NCI-H526 (cell line): ENCODE measurements at places on chromosomes 6 and 20.

DNA sequence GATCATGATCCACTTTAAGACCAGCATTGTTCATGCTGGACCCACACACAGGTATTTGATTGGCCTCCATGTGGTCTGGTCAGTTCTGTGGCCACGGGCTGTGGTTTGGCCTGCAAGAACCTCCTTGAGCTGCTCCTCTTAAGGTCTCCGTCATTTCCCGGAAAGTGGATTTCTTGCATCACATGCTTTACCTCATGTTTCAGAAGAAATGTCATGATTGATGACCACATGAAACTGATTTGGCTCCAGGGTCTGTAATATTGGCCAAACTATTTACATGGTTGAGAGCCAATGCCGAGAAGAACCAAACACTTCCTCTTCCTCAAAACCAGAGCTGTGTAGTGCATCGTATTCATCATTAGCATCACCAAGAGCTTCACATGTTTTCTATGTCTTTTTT, 13.2 kb upstream of the RSPH3 start:
- no peak for DNase-seq

DNA sequence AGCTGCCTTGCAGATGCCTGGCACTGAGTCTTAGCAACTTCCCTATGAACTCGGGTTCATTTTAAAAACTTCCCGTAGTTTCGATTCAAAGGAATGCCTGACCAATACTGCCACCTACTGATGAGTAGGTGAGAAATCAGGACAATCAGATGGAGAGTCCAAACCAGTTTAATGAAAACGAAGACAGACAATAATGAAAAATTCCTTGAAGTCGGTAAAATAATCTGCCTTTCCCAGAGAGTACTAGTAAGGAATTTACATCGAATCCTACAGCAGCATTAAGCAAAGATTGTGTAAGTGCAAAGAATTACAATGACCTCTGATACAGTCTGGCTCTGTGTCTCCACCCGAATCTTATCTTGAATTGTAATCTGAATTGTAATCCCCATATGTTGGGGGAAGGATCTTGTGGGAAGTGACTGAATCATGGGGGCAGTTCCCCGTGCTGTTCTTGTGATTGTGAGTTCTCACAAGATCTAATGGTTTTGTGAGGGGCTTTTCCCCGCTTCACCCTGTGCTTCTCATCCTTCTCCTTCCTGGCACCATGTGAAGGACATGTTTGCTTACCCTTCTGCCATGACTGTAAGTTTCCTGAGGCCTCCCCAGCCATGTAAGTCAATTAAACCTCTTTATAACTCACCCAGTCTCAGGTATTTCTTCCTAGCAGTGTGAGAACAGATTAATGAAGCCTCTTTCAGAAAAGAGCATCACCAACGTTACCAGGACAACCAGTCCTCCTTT, 134.4 kb downstream of the ARHGAP18 start:
- no peak for DNase-seq

DNA sequence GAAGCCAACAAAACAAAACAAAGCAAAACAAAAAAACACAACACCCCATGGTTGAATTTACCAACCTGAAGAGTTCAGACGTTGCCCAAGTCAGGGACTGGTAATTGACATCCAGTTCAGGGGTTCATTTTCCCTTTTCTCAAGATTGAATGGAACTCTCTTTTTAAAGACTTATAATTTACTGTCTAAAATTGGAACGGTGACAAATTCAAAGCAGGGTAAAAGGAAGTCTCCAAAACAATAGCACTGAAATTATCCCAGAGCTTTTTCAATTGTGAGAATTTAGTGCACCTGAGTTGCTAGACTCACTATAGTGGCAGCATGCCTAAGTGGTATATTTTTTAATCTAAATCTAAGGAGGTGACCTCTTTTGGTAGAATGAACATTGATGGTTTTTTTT, 90.9 kb upstream of the PREP start:
- no peak for DNase-seq

DNA sequence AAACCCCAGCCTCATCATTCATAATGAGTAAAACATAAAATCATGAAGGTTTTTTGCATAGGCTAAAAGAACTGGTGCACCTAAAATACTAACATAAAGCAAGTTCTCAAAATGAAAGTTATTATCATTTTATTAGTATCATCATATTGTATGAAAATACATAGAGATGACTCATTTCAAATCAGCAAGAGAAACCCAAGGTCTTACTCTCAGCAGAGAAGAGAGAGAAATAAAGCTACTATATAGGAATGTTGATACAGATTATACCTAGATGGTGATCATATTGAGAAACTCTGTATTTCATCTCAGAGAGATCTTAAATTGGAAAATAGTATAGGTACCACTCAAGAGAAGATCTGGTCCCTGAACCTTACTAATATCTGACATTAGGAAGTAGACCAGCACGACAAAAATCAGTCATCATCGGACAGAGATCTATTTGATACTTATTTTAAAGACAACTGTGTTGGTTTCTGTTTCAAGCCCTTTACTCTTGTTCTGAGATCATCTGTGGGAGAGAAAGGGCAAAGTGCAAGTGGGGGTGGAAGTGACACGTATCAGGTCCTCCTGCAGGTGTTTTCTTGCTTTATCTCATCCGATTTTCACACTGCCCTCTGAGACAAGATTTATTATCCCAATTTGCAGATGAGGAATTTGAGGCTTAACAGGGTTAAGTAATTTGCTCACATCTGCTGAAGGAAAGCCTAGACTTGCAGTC, 532.3 kb downstream of the MAFB start:
- no peak for DNase-seq

GRCh38 chr6:31687321-31687720, 6.5 kb upstream of the LY6G5C start:
- DNase-seq = no peak

DNA sequence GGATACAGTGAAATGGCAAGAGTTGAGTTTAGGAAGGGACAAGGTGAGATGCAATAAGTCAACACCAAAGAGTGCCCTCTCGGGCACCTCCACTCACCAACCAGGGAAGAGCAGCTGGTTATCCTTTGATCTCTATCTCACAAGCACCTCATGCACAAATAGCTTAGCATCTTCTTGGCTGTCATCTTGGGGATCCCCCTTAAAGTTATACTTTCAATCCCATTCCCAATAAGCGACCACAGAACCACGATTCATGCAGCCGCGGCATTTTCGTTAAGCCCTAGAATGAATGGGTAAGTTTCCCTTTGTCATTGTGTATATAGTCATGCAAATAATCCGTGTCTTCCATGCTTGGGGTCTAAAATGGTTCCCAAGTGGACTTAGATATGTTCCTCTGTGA, 73.5 kb downstream of the ADTRP start:
- no peak for DNase-seq

- DNase-seq = no peak
These were observed 34.9 kb downstream of the ERGIC3 start for GRCh38 chr20:35576816-35577215.

- no peak for DNase-seq
These were observed at the start of gene HLA-DRB1 for GRCh38 chr6:32589596-32590449. Gene HLA-DRB1 (minus strand): TSS chr6:32589848. CDS start chr6:32589742, 106 bp downstream.

DNA sequence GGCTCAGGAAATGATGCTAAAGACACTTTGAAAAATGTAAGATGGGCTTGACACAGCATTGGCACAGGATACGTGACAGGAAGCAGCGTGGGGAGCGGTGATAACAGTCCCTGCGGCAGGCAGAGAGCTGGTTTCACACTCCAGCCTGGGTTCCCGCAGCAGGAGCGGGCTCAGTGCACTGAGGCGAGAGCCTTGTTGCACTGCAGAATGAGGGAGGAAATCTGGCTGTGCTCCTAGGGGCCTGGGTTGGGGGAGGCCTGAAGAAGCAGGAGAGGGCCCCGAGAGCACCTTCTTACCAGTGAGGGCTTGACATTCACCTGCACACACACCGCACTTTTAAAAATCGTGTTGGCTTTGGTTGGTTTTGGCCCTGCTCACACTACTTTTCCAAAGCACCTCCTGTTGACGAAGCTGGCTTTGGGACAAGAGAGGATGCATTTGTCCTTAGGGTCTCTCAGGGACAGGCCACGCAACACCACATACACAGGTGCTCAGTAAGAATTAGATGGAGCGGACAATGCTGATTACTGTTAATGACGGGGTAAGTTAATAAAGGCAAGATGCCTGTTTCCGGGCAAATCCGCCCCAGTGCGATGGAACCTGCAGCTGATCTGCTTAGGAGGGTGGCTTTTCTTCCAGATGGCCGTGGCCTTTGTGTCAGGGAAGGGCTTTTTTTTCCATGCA, 49.4 kb upstream of the ARMC2 start:
- no peak for DNase-seq
